ENCODE measurements at places on chromosomes 1 and 21.
A peak's percentile ranks its signal among the peaks of the same experiment; 100 is the strongest.

GRCh38 chr1:89928506-89928905 lies 66.4 kb upstream of the ZNF326 start:
- no peak for DNase-seq

DNA sequence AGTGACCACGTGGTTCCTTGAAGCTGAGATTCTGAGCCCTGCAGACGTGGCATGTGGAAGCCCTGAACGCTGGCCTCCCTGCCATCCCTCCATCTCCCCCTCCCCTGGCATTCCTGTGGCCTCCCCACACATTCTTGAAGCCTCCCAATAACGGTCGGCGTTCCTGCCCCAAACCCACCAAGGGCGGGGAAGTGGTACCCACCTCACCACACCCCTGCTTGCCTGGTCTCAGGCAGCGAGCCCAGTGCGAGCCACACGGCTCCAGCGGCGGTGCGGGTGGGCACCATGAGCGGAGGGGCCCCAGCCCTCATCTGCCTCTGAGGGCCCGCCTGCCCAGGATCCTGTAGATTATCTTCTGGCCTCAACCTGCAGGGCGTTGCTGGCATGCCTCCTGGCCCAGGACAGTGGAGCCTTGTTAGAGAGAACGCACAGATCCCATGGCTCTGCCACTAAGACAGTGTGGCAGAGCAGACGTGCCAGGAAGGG lies 20.6 kb upstream of the PRELP start:
- DNase-seq: no peak

GRCh38 chr1:100921110-100921706 lies 25.3 kb downstream of the SLC30A7 start:
- peak; percentile 57 for DNase-seq

GRCh38 chr1:85822696-85823095 lies 114.5 kb upstream of the ZNHIT6 start:
- no peak for DNase-seq

DNA sequence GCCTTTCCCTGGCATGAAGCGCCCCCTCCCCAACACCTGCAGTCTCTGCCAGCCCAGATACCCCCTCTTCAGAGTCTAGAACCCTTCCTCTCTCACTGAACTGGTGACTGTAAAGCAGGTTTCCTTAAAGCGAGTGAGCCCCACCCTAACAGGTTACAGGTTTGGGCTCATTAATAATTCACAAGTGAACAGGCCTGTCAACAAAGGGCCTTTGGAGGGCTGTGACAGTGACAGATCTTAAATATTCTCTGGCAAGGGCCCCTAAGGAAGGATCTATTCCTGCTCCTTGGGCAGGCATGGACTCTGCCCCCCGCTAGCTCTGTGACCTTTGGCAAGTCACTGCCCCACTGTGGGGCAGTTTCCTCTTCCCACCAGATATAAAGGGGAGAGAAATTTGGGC lies 5.6 kb upstream of the TTC39A start:
- no peak for DNase-seq

DNA sequence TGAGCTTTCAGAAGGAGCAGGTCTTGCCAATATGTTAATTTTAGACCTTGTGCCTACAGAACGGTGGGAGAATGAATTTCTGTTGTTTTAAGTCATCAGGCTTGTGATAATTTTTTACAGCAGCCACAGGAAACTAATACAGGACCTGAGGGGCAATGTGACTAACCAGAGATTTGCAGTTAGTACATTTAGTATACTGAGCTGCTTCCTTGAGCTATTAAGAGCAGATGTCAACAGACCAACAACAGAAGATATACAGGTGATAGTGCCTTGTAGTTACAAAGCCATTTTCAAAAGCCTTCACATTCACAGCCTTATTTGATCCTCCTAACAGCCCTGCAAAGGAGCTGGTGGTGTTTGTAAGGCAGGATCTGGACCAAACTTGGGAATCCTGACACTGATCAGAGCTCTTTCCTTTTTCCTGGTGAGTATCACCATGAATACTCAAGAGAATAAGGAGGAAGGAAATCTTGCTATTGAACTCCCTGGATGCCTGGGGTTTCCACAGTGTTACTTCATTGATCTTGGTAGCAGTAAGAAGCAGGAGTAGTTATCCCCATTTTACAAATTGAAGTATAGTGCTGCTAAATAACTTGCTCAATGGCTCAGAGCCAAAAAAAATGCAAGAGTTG lies 4.7 kb upstream of the SLAMF1 start:
- no peak for DNase-seq

DNA sequence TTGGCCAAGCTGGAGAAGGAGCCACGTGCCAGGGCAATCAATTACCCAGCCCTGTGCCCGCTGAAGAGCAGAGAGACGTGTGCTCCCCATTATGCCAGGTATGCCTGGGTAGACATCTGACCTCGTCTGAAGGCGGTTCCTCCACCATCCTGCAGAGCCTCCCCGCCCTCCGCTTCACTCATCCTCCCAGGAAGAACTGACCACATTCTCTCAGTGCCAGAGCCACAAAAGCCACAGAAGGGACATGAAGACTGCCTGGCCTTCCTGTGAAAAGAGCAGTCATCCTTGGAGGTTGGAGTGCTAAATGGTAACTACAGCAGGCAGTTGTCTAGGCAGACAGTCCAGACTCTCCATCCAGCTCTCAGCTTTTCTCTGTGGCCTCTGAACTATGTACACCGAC lies 12.0 kb downstream of the SYT2 start:
- no peak for DNase-seq

DNA sequence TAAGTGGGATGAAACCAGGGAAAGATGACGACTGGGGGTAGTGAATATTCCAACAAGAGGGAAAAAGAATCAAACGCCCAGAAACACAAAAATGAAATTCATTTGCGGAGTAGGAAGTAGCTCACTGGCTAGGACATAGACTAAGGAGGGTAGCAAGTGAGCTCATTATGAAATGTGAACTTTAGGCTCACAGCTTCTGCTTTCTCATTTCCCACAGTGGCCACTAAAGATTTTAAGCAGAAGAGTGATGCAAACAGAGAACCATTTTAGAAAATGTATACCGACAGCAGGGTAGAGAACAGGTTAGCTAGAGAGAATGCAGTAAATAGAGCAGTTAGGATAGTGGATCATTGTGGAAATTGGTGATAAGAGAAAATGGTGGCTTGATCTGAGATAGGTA lies 3.5 kb downstream of the CD48 start:
- no peak for DNase-seq

- DNase-seq: no peak
These were observed 28.6 kb upstream of the DUSP23 start for GRCh38 chr1:159752135-159752580.

- DNase-seq: no peak
These were observed 17.2 kb upstream of the C8A start for GRCh38 chr1:56837244-56837939.

GRCh38 chr21:20151741-20152140 lies 846.5 kb upstream of the NCAM2 start:
- DNase-seq: no peak

- peak; percentile 52 for DNase-seq
These were observed 14.7 kb downstream of the PROX1 start for GRCh38 chr1:214002472-214002871.

- no peak for DNase-seq
These were observed 1232.1 kb downstream of the MRPL39 start for GRCh38 chr21:24375201-24375600.

- no peak for DNase-seq
These were observed 661.8 kb upstream of the CXADR start for GRCh38 chr21:16851054-16851453.

- DNase-seq: no peak
These were observed 10.9 kb downstream of the GAS5 start for GRCh38 chr1:173856903-173857302.

GRCh38 chr1:53552981-53553733 lies 94.0 kb downstream of the DMRTB1 start:
- DNase-seq: no peak

GRCh38 chr21:34886240-34887104 lies 162.6 kb downstream of the RUNX1 start:
- DNase-seq: no peak

- DNase-seq: no peak
These were observed 3.3 kb downstream of the TMEM51 start for GRCh38 chr1:15156807-15157380.

GRCh38 chr1:111219557-111220286 lies 7.8 kb upstream of the CHI3L2 start:
- peak; percentile 14 for DNase-seq

- no peak for DNase-seq
These were observed 305.9 kb downstream of the BRINP2 start for GRCh38 chr1:177476676-177477075.

GRCh38 chr21:38908537-38908936 lies 102.8 kb downstream of the ETS2 start:
- no peak for DNase-seq

GRCh38 chr1:79457562-79458224 lies 451.2 kb upstream of the ADGRL4 start:
- DNase-seq: no peak
